ENCODE measurements at places on chromosomes 6 and 20.

GRCh38 chr20:54681869-54682268 lies 206.5 kb downstream of the DOK5 start:
- DNase-seq = no peak

DNA sequence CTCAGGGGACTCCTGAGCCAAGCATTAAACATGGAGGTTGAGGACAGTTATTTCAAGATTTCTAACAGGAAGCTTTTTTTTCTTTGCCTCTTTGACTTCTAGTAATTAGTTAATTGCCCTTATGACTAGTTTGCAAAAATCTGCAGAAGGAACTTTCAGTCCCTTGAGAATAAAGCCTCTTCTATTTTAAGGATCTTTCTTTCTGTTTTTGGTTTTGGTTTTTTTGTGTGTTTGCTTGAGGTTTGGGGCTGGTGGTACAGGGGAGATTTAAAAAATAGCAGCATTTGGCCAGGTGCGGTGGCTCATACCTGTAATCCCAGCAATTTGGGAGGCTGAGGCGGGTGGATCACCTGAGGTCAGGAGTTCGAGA lies 259.3 kb downstream of the BMP7 start:
- no peak for DNase-seq

DNA sequence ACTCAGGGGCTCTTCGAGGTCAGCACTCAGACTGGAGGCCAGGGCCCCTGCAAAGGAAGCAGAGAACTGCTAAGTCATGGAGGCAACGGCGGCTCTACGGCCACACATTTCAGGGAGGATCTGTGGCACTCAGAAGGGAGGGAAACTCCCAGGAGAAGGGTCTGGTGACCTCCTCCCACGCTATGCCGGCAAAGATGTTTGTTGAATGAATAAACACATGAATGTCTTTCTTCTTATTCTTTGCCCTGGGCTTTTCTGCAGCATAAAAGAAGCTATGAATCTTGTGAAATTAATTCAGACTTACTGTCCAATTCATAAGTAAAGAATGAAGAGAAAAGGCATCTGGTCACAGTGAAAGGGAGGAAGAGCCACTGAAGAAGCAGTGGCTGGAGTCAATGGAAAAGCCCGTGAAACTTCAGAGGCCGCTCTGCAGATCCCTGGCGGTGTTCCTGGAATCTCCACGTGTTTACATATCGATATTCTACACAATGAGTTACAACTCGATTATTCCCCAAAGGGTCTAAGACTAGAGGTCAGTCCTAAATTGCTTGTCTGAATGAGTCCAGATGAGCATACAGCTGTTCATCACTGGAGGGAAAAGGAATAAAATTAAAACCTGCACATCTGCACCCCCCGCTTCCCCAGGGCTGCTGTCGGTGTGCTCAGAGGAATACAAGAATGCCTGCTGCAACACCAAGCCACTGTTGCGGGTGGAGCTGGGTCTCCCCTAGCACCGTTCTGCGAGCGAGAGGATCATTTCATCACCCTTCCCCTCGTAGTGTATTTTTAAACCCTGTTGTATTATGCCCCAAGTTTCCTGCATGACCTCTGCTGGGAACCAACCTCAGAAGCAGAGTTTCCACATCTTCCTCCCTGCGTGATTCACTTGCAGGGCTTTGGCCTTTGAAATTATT lies 25.6 kb downstream of the INSM1 start:
- DNase-seq = no peak

- DNase-seq = no peak
Observed at GRCh38 chr6:150931405-150931804, 65.9 kb downstream of the MTHFD1L start.

GRCh38 chr20:7665376-7665775 lies 274.9 kb downstream of the HAO1 start:
- DNase-seq = no peak

GRCh38 chr20:38126932-38127621 lies 38.0 kb downstream of the TGM2 start:
- DNase-seq = no peak

- no peak for DNase-seq
Observed at GRCh38 chr20:32672982-32673851, 524 bp downstream of the C20orf203 start.

GRCh38 chr20:17885544-17885943 lies 83.0 kb downstream of the SNX5 start:
- DNase-seq = no peak

DNA sequence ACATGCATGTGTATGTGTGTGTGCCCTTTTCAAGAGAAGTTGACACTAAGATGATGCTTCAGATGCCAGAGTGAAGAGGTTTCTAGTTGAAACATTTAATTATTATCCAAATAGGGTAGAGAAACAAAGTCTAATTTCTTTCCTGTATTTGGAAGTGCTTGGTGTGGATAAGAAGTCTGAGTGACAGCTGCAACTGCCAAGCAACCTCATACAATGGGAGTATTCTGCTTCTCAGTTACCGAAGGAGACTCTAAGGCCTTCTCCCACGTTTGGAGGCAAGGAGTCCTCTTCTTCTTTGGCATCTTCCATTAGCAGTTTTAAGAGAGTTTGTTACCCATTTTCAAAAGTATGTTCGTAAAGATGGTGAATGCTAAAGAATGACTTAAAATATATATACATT lies 82.4 kb downstream of the HDGFL1 start:
- DNase-seq = no peak

- no peak for DNase-seq
Observed at GRCh38 chr6:8905757-8906156, 470.4 kb upstream of the SLC35B3 start.

GRCh38 chr6:28974505-28974904 lies 30.6 kb downstream of the ZNF311 start:
- DNase-seq = no peak

GRCh38 chr6:92126983-92127382 lies 1292.4 kb downstream of the EPHA7 start:
- DNase-seq = no peak

DNA sequence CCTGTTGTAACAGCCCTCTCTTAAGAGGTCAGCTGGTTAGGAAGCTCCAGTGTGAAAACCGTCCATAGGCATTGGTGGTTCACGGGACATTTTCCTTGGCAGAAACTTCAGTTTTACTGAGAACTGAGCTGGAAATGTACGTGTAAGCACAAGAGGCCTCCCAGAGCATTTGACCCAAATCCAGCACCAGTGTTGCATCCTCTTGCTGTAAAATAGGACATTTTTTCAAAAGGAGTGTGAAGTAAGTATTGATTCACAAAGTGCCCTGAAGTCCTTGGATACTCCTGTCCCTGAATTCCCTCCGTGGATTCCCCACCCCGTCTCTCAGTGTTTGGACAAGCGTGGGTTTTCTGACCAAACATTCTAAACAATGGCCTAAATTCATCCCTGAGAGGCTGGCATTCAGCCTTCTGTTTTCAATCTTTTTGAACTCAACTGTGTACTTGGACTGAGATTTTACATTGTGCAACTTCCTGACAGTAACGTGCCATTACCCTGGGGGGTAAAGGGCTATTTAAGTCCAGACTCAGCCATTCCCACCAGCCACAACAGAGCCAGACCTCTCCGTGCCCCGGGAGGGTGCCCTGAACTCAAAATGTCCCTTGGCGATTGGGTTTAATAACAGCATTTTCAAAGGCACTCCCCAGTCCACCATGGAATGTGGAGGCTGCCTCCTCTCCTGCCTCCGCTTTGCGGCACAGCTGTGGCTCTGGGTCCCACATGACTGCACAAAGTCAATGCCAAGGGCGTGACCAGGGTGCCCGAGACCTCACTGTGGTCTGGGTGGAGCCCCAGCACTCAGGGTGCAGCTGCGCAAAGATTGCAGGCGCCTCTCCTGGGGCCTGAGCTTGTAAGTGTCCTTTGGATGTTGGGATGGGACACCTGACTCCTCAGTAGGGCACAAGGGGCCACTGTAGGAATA lies 92.7 kb upstream of the AFDN start:
- no peak for DNase-seq

GRCh38 chr20:49786196-49786595 lies 26.4 kb upstream of the SLC9A8 start:
- DNase-seq = no peak

GRCh38 chr6:149319422-149319821 lies 1.9 kb downstream of the TAB2 start:
- no peak for DNase-seq

- no peak for DNase-seq
Observed at GRCh38 chr6:127496471-127496870, 22.7 kb downstream of the MTCL3 start.

- DNase-seq = no peak
Observed at GRCh38 chr6:47700053-47700452, 1.7 kb downstream of the ADGRF4 start.

GRCh38 chr6:117227245-117227962 lies 38.0 kb upstream of the VGLL2 start:
- DNase-seq = no peak

DNA sequence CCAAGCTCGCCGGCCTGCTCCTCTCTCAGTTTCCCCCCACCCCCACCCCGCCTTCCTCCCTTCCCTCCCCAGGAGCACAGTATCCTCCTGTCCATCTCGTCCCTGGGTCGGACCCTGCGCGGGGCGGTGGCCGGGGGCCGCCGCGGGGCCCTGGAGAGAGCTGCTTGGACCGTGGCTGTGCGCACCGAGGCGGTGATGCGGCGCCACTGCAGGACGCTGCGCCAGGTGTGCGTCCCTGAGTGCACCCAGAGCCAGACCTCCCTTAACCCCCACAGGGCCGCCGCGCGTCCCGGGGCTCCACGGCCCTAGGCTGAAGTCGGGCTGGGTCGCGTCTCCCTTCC lies 2.2 kb downstream of the C20orf204 start:
- no peak for DNase-seq
